ENCODE measurements at places on chromosomes 3 and 15. TPM values are rescaled to one million over a fixed set of nuclear protein-coding genes. Genes with fewer than 3 reads are reported as not detected.

The C15orf39 gene
- 0.98 TPM for total RNA-seq

The PAK6 gene
- total RNA-seq: 14.3 TPM

The CPOX gene
- total RNA-seq: 12.8 TPM

The HAUS2 gene
- 31.7 TPM for total RNA-seq

The NEK10 gene
- total RNA-seq: 18.7 TPM

The POC1A gene
- 2.5 TPM for total RNA-seq

The CYP19A1 gene
- 0.25 TPM for total RNA-seq

The MLF1 gene
- total RNA-seq: 18.7 TPM

The LRTM1 gene
- not detected for total RNA-seq

The KIF7 gene
- 4.4 TPM for total RNA-seq

The LMAN1L gene
- not detected for total RNA-seq

The PEAK1 gene
- 14.0 TPM for total RNA-seq

The NRG4 gene
- 1.2 TPM for total RNA-seq

The ROPN1 gene
- total RNA-seq: not detected

The POPDC2 gene
- 1.5 TPM for total RNA-seq

The AP2M1 gene
- 228 TPM for total RNA-seq

The C3orf70 gene
- total RNA-seq: 27.5 TPM

The DCBLD2 gene
- total RNA-seq: 17.5 TPM

The CHP1 gene
- total RNA-seq: 37.1 TPM

The TM4SF1 gene
- 13.5 TPM for total RNA-seq

The TRIM71 gene
- 2.5 TPM for total RNA-seq

The SLC30A4 gene
- total RNA-seq: 22.9 TPM

The CCR2 gene
- 0.25 TPM for total RNA-seq

The BBX gene
- total RNA-seq: 18.2 TPM

The MYH15 gene
- total RNA-seq: 0.25 TPM

Data from temporal lobe (tissue), 4 donors.